ENCODE measurements at places on chromosomes 3 and 15. TPM values are rescaled to one million over a fixed set of nuclear protein-coding genes. Genes with fewer than 3 reads are reported as not detected.

The GSK3B gene
- total RNA-seq = 28.8 TPM

The ECE2 gene
- not detected for total RNA-seq

The SPSB4 gene
- 0.38 TPM for total RNA-seq

The TGM5 gene
- total RNA-seq = not detected

The AZI2 gene
- 47.3 TPM for total RNA-seq

The CLRN1 gene
- not detected for total RNA-seq

The ADAMTSL3 gene
- total RNA-seq = 0.35 TPM

The SLC51A gene
- not detected for total RNA-seq

The ATP8B4 gene
- 0.91 TPM for total RNA-seq

Measured in A549 treated with ZK216348 at 1 μM for 4 hours (cell line).